ENCODE measurements at places on chromosomes 6 and 20.
A peak's percentile ranks its signal among the peaks of the same experiment; 100 is the strongest.

GRCh38 chr6:57021086-57021720, 25.3 kb upstream of the KIAA1586 start:
- peak; percentile 63 for ATAC-seq

- ATAC-seq: no peak
Measured at GRCh38 chr20:13788167-13788834, 3.5 kb downstream of the NDUFAF5 start.

- ATAC-seq: no peak
Measured at GRCh38 chr6:46555129-46555528, 63.9 kb upstream of the RCAN2 start.

- no peak for ATAC-seq
Measured at GRCh38 chr6:100246206-100246605, 218.5 kb downstream of the SIM1 start.

- ATAC-seq: no peak
Measured at GRCh38 chr6:7401075-7401474, 11.5 kb downstream of the RIOK1 start.

- no peak for ATAC-seq
Measured at GRCh38 chr6:23910420-23910819, 215.6 kb upstream of the NRSN1 start.

DNA sequence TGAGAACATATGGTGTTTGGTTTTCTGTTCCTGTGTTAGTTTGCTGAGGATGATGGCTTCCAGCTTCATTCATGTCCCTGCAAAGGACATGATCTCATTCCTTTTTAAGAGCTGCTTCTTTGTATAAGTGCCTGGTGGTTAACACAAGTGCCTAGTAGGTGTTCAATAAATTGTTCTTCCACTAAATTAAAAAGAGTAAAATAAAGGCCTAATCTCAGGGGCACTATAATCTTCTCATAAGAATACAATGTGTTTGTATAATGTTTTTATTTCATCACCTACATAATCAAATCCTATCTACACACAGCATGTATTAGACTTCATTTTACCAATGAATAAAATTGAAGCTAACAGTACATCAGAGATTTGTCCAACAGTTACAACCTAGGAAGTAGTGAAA, 252.7 kb downstream of the KHDC1L start:
- no peak for ATAC-seq

GRCh38 chr6:16671302-16672289, 89.7 kb downstream of the ATXN1 start:
- no peak for ATAC-seq

- ATAC-seq: no peak
Measured at GRCh38 chr6:9593554-9593953, 821.3 kb downstream of the TFAP2A start.

DNA sequence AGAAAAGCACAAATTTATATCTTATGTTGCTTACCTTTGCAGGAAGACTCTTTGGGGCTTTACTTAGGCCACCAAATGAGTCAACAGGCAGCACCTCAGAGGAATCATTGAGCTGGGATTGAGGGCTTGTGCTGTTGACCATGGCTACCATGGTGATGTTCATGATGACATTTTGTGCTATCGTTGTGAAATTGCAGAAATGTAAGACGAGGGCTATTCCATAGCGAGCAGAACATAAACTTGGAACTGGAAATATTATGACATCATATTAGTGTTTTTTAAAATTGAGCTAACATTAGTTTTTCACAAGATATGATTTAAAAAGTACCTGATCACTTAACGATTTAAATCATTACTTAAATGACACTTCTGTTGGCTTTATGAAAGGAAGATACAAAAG, 11.8 kb downstream of the SLC17A3 start:
- ATAC-seq: no peak

DNA sequence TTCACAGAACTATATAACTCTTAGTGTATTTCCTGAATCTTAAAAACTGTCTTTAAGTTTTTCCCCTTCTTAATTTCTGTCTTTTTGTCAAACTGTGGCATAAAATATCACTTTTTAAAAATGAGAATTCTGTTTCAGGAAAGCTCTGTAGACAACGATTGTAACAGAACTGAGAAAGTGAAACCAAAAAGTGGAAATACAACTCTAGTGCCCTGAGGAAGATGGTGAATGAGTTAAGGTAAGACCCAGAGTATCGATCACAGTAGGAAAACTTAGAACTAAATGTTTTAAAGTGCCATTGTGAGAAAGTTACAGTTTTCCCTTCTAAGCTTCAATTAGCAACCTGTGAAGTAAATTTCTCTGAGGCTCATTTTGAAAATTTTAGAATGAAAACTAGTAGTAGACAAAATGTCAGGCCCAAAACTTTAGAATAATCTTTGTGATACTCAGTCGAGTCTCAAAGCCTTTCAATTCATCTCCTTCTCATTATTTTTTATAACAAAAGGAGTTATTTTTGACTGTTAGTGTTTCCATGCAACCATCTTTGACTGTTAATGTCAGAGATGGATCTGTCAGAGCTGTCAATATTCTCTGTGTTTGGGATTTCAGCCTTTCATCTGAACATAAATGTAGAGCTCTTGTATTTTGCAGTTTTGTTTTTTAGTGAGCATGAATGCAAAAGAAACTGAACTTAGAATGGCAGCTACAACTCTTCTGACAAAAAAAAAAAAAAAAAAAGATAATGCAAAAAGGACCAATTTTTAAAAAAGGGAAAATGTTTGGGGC, 19.0 kb upstream of the TRDN start:
- ATAC-seq: no peak

GRCh38 chr20:4297127-4297826, 281.9 kb upstream of the RNF24 start:
- ATAC-seq: no peak

- peak; percentile 31 for ATAC-seq
Measured at GRCh38 chr6:85551264-85551663, 42.4 kb downstream of the SNX14 start.

DNA sequence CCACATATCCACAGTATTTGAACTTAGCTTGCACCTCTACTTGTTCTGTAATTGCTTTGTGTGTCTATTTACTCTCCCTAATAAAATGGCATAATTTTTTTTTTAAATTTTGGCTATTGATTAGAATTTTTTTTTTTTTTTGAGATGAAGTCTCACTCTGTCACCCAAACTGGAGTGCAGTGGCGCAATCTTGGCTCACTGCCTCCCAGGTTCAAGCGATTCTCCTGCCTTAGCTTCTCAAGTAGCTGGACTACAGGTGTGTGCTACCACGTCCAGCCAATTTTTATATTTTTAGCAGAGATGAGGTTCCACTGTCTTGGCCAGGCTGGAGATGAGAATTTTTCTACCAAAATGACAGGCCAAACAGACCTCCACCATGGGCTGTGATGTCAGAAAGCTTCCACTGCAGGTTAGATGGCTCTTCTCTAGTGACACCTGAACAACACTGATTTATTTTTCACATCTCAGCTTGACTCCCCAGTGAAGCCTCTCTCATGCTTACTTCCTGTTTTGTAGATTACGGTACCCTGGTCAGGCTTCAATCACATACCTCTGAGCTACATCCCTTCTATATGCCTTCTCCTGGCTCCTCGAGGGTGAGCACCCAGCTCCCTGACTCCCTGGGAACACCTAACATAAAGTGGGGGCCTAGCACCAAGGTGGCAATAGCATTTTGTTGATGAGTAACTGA, 112.8 kb downstream of the ARHGAP18 start:
- no peak for ATAC-seq

GRCh38 chr20:45251884-45252560, 2.3 kb downstream of the SLPI start:
- ATAC-seq: no peak

DNA sequence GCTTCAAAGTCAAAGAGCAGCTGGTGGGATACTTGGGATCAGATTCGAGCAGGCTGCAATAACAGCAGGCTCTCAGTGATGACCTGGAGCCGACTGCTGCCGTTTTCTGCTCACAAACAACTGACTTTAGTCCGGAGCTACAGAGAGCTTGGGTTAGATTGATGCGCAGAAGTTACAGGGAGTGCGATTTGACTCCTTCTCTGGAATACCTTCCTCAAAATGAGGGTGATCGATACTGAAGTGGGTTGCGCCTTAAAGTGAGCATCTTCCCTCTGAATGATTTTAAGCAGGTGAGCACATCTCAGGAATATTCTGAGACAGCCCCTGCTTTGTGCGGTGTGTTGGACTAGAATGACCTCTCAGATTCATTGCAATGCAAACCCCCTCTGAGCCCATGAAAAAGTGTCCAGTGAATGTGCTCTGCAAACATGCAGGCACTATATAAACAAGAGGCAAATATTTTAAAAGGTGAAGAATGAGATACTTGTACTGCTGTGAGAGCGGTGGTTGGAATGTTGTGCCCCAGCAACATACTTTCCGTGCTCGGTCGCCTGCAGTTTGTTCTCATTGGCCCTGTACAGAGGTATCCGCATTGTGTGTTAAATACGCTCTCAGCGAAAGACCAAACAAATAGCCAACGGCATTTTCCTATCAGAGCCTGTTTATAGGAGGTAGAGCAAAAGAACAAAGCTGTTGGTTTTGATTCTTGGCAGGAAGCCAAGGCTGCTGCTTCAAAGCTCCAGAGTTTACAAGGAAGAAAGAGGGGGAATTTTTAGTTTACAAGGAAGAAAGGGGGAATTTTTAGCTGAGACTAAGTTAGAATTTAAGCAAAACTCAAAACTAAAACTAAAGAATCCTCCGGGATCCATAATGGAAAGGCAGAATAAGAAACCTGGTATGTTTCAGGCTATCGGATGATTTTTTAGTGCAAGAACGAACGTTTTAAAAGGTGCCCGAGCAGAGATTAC, 67.7 kb downstream of the PHACTR2 start:
- no peak for ATAC-seq

DNA sequence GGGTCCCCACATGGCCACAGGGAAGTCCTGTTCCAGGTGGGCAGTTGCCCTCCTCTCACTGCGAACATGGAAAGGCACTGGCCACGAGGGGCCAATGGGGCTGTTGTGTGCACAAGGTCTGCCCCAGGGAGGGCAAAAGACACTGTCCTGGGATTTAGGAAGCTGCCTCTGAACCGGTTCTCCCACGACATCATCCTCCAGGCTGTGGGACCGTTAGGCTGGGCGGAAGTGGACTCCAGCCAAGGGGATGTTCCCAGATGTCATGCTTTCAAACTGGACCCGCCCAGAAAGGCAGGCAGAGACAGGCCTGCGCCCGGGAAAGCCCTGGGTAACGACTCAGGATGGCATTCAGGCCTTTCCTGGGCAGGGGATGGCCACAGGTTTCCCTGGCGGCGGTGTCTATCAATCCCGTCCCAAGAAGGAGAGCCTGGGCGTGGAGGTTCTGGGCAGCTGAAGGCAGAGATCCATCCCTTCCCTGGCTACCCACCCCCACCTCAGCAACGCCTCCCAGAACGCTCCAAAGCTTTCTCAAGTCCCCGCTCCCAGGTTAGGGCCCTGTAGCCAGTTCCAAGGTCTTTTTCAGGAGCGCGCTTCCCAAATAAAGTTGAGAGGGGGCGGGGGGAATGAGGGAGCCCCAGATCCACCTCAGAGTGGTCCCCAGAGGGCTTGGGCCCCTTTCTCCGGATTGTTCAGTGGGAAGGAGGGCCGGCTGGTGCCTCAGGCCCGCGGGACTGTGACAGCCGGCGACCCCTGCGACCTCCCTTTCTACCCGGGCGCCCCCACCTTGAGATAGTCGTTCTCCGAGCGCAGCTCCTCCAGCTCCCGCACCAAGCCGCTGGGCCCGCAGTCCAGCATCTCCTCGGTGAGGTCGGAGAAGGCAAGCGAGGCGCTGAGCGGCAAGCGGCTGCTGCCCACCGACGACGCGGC, 13.8 kb upstream of the TLDC2 start:
- no peak for ATAC-seq

- ATAC-seq: no peak
Measured at GRCh38 chr6:34340394-34340793, 52.1 kb downstream of the NUDT3 start.

DNA sequence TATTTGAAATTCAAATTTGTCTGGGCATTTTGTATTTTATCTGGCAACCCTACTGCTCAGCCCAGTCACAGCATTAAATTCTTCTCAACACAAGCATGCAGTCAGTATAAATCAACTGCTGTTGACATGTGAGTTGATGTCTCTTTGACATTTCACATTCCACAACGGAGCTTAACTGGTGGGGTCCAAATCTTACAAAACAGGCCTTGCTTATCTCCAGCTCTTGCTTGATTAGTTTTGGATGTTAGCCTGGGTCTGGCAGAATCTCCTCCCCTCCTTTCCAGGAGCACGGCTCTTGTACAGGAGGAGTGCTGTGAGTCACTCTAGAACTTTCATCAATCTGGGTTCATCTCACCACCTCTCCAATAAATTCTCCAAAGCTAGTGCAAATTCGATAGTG, 80.8 kb upstream of the PHACTR1 start:
- ATAC-seq: no peak

GRCh38 chr6:76764057-76764456, 691.6 kb upstream of the IMPG1 start:
- no peak for ATAC-seq

DNA sequence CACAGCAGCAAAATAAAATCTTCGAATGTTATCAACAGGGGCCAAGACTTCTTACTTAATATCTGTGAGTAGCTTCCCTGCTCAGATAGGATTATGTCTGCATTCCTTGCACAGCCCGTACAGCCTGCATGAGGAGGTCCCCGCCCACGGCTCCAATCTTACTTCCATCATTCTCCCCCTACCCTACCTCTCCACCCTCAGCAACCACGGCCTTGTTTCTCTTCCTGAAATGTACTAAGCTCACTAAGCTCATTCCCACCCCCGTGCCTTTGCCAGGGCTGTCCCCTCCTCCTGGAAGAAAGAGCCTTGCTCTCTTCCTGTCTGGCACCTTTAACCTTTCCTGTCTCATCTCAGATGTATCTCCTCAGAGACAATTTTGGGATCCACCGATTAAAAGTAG, 120.4 kb downstream of the BCAS1 start:
- peak; percentile 42 for ATAC-seq

DNA sequence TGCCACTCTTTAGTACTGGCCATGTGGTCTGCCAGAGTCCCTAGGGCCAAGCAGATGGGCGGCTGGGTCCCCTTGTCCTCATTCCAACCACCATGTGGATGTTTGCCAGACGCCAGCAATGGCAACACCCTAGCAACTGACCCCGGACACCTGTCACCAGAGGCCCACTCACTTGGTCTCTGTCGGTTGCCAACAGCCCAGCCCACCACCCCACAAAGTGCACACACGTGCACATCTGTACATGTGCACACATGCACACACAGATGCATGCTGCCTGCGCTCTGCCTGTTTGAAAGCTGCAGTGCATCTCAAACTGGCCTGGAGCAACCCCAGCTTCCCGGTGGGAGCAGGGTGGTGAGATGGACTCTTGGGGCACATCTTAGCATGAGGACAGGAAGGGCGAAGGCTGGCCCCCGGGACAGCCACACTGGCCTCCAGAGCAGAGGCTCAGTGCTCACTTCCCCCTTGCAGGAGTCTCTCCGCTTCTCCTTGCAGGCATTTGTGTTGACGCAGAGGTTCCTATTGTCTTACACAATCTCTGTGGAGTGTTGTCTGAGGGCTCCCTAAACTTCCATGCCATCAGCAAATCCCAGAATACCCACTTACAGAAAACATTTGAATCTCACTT, 54.0 kb downstream of the PSMG4 start:
- no peak for ATAC-seq
